ENCODE measurements at places on chromosomes 3 and 15.

DNA sequence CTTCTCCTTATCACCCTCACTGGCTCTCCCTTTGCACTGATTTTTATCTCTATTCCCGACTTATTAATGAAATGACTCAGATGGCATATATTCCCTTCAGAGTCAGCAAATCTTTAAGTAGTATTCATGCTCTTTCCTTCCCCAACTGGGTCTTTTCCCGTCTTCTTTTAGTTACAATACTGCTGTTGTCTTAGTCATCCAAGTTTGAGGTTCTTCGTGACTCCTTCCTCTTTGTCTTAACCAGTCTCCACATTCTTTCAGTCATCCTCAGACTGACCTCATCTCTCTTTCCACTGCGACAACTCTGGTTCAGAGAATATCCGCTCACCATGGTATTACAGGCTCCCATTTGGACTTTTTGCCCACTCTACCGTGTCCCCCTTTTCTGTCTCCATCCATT lies 12.4 kb downstream of the WDR5B start:
- DNase-seq: no peak

- DNase-seq: no peak
These were observed 8.8 kb upstream of the MUC20 start for GRCh38 chr3:195711813-195712534.

- DNase-seq: no peak
These were observed 676.8 kb upstream of the UBE2E2 start for GRCh38 chr3:22526266-22526837.

GRCh38 chr3:7265736-7266135 lies 404.8 kb downstream of the GRM7 start:
- no peak for DNase-seq

DNA sequence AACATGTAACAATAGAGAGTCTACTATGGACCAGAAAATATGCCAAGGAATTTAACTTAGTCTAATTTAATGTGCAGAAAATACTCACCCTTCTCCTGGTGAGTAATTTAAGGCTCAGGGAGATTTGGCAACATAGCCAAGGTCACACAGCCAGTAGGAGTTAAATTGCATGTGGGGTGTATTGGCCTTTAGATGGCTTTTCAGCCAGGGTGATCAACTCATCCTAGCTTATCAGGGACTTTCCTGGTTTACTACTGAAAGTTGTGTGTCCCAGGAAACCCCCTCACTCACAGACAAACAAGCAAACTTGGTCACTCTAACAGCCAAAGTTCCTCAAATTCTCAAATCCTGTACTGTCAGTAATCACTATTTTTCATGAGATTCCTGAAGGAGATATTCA lies 2.6 kb upstream of the SLC9A9 start:
- DNase-seq: no peak

DNA sequence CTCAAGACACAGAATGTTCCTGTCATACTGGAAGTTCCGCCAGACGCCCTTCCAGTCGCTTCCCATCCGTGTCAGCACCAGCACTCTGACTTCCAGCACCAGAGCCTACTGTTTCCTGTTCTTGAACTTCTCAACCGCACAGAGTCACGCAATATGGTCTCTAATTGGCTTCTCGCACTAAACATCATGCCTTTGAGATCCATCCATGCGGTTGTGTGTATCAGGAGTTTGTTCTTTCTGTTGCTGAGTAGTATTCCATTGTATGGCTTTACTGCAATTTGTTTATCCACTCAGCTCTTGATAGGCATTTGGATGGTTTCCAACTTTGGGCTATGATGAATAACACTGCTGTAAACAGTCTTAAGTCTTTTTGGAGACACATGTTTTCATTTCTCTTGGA lies 112.1 kb downstream of the LRRK1 start:
- DNase-seq: no peak

- DNase-seq: no peak
These were observed 38.8 kb downstream of the CRTAP start for GRCh38 chr3:33152363-33153360.

DNA sequence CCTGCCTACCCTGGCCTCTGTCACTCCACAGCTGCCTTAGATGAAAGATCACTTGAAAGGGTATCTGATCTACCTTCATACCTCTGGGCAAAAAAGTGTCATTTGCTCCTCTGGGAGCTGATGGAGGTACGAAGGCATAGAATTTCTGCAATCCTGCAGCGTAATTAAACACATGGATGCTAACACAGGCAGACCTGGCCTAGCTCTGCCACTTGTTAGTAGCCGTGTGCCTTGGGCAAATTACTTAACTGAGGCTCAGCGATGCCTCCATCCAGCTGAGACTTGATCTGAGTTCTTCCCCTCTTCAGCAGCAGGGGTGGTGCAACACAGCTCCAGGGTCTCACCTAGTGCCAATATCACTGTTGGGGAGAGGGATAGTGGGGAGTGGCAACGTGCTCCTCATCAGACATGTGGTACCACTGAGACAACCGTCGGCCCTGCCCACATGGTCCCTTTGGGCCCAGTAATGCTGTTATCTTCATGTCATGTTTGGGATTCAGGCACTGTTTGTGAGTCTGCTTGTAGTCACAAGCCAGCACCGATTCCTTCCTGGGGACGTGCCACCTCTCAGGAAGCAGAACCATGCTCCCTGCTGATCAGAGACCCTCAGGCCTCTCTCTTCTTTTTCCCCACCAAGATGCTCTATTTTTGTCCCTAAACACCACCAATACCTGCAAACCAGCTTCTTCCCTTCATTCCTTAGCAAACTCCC lies 34.1 kb upstream of the PIAS1 start:
- DNase-seq: no peak

GRCh38 chr15:89740137-89740536 lies 10.9 kb downstream of the MESP1 start:
- DNase-seq: peak; percentile 62

DNA sequence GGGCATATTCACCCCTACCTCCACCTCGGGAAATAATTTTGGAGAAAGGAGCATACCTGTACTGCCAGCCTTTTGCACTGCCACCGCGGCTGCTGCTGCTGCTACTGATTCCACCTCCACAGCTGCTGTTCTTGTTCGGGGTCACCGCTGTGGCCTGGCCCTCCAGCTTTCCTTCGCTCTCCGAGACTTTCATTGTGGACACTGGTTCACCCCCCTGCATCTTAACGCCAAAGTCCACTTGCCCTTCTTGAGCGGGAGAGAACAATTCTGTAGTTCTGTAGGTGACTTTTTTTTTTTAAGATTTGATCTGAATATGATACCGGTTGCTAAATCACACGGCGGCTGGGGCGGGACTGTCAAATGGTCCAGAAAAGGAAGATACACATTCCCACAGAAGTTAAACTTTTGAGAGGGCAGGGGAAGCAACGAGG lies 701 bp downstream of the OSBPL11 start:
- peak; percentile 58 for DNase-seq

GRCh38 chr3:139937674-139938279 lies 2.8 kb downstream of the CLSTN2 start:
- DNase-seq: no peak

DNA sequence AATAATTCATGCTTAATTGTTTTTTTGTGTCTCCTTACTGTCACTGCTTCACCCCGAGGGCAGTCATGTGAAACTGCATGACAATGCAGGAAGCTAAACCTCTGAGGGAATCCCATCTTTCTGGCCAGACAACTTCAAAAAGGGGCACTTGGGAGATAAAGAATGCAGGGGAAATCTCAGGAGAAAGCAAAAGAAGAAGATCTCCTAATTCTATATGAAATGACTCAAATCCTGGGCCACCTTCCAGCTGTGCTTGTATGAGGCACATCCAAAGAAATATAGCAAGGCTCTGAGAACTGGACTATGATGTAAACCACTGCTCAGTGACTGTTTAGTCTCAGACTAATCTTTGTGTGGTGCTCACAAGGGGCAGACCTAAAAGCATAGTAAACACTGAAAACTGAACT lies 22.6 kb upstream of the UMPS start:
- DNase-seq: no peak

- DNase-seq: no peak
These were observed 11.2 kb downstream of the LRIG1 start for GRCh38 chr3:66489581-66489980.

GRCh38 chr3:132417695-132418411 lies 551 bp downstream of the DNAJC13 start:
- DNase-seq: no peak

GRCh38 chr15:93072411-93073394 lies 16.3 kb downstream of the RGMA start:
- DNase-seq: peak; percentile 94

- no peak for DNase-seq
These were observed 45.4 kb downstream of the HEG1 start for GRCh38 chr3:125010393-125010792.

DNA sequence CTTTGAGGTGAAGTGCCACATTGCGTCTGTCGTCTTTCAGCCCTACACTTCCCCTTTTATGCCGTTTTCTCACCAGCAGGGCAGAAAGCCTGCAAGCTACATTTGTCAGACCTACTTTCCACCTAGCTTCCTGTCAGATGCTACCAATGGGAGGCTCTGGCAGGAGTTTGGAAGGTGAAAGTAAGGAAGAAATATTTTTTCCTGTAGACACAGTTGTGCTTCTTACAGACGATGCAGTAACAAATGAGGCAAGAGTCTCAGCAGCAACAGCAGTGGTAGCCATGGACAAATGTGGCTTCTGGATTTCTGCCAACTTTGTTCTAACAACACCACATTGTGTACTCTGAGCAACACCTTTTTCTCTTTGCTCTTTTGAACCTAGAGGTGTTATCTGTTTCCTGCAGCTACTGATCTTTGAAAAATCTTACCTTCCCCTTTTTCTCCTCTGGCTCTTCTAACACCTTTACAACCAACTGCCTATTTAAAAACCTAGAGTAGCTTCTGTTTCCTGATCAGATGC lies 70.6 kb upstream of the STT3B start:
- DNase-seq: no peak

DNA sequence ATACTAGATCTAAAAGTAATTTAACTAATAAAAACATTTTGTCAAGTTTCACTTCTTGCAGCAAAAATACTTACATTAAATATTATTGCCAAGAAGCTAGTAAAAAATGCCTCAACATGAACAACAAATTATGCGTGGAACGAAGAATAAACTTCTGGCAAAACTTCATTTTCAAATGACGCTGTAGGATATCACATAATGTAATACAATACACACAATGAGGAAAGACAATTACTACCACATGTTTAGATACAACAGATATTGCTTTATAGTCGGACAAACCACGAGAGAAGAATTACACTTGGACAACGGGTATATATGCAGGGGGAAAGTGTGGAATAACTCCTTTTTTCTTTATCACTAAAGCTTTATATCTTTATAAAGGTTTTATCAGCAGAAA lies 21.6 kb downstream of the P3H2 start:
- no peak for DNase-seq

DNA sequence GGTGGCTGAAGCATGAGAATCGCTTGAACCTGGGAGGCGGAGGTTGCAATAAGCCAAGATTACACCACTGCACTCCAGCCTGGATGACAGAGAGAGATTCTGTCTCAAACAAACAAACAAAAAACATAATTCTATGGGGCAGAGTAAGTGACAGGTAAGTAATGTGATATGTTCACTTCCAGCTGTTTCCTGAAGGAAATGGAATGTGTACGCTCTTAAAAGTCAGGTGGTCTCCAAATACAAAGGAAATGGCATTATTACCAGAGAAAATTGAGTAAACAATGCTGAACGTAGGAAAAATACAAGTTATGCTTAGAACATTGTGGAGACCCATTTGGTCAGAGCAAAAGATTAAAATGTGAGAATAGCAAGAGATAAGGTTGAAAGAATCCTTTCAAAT lies 278.5 kb downstream of the SCAPER start:
- DNase-seq: no peak

GRCh38 chr3:55579496-55579895 lies 92.4 kb upstream of the WNT5A start:
- no peak for DNase-seq

DNA sequence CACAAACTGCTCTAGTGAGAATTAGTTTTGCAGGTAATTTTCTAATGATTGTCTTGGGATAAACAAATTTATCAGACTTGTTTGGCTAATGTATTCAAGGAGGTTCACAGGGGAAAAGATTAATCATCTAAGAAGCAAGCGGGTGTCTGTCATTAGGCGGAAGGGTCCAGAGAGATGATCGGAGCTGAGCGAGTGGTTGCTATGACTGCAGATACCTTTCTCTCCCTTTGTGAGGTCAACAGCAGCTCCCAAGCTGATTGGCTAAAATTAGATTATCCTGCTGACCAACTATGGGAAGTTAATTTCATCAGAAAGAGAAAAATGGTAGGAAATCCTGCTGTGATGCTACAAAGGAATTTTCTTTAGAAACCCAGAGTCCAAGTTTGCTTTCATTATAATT lies 276.0 kb downstream of the SOX2 start:
- no peak for DNase-seq

DNA sequence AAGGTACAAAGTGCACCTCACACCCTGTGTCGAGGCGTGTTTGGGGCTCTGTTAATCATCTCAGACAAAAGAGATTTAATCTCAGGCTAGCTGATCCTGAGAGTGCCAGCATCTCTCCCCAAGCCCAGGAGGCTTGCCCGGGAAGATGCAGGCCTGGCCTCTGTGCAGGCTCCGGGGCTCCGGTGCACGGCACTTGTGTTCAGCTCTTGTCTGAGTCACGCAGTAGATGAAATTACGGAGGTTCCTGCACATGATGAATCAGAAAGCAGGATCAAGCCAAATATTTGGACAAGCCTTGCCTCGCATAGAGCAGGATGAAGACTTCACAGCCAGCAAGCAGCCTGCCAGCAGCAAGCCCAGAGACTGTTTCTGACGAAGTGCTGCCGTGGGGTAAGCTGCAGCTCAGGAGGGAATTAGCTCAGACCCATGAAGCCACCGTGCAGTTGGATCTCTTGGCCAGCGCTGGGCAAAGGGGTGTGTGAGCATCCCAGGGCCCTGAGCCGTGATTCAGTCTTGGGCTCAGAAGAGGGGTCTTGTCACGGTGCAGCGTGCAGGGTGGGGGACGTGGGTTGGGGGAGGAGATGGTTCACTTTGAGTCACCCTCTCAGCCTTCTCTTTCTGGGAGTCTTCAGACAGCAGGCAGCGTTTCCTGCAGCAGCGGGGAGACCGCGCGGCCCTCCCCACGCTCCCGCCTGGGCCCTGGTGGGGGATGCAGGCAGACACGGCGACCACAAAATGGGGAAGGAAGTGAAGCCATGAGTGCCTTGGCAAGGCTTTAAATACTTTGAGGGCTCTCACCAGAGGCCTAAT lies 89.2 kb upstream of the MEF2A start:
- DNase-seq: no peak

GRCh38 chr3:9340472-9340902 lies 22.4 kb upstream of the THUMPD3 start:
- DNase-seq: no peak

GRCh38 chr15:90051874-90052273 lies 50.4 kb downstream of the IDH2 start:
- DNase-seq: peak; percentile 39

GRCh38 chr3:42755681-42756578 lies 17.1 kb downstream of the CCDC13 start:
- no peak for DNase-seq

- DNase-seq: no peak
These were observed 872 bp downstream of the DLEC1 start for GRCh38 chr3:38039899-38040261.

- DNase-seq: no peak
These were observed 1.2 kb upstream of the HYAL2 start for GRCh38 chr3:50323614-50324199.
